ENCODE measurements at places on chromosomes 7 and 10.

GRCh38 chr10:80964955-80965614 lies 427.4 kb downstream of the SH2D4B start:
- no peak for DNase-seq

- DNase-seq: no peak
Observed at GRCh38 chr7:42932811-42933591, 825 bp downstream of the MRPL32 start.

DNA sequence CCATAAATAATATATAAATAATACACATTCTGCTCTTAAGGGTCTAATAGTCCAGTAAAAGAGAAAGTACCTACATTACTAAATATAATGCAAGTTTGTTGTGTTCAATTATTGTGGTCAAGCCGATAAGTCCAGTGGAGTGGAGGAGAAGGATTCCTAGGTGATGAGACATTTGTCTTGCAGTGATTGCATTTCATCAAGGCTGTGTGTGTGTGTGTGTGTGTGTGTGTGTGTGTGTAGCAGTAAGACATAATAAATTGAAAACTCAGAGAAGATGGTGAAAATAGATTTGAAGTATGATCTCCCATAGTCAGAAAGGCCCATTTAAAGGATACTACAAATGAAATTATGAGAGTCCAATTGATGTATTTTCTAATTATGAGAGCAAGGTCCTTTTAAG lies 192.5 kb upstream of the SEMA3C start:
- no peak for DNase-seq

- DNase-seq: peak; percentile 78
Observed at GRCh38 chr7:22782616-22783232, 39.9 kb downstream of the TOMM7 start.

GRCh38 chr10:105068497-105068896 lies 427.4 kb downstream of the SORCS3 start:
- no peak for DNase-seq

GRCh38 chr7:129824291-129825208 lies 128.2 kb downstream of the UBE2H start:
- DNase-seq: peak; percentile 45

DNA sequence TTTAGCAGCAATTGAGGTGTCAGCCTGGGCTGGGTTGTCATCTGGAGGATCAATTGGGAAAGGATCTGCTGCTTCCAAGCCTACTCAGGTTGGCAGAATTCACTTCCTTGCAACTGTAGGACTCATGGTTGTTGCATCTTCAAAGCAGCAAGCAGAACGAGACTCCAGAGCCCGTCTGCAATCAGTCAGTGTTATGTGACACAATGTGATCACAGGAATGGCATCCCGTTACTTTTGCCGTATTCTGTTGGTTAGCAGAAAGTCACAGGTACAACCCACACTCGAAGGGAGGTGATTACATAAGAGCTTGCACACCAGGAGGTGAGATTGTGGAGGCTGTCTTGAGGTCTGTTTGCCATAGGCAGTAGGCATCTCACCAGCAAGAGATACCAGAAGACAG lies 15.4 kb upstream of the LYZL1 start:
- no peak for DNase-seq

GRCh38 chr7:132836746-132837145 lies 245.1 kb downstream of the CHCHD3 start:
- DNase-seq: no peak

GRCh38 chr10:44067432-44067831 lies 317.5 kb downstream of the CXCL12 start:
- no peak for DNase-seq

DNA sequence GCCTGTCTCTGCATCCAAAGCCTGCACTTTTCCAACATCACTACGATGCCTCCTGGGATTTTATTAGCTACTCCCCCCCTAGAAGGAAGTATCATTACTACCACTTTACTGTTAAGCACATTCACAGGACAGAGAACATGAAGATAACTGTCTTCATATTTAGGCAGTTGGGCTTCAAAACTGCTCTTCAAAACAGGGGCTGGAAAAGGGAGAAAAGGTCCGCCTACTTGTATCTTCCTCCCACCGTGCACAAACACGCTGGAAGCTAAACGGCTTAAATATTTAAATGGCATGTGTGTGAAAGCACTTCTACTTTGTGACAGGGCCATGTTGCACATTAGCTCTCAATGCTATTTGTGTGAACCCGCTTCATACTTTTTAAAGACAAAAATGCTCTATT lies 999 bp downstream of the ITIH5 start:
- DNase-seq: no peak

DNA sequence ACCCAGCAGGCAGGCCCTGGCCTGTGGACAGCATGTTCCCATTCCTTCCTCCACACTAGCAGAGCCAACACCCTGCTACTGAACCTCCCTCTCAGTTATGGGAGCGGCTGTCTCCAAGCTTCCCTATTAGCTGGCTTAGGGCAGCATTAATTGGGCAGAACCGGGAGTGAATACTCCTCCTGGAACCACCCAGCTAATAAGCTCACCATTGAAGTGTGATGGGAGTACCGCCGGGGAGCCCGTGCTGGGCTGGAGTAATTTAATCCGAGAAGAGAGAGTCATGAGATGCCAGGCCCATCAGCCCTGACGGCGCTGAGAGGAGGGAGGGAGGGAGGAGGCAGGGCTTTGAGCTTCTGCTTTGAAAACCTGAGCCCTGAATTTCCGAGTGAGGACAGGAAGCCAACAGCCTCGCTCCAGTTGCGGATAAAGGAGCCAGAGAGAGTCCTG lies 31.8 kb upstream of the ELFN1 start:
- DNase-seq: no peak

DNA sequence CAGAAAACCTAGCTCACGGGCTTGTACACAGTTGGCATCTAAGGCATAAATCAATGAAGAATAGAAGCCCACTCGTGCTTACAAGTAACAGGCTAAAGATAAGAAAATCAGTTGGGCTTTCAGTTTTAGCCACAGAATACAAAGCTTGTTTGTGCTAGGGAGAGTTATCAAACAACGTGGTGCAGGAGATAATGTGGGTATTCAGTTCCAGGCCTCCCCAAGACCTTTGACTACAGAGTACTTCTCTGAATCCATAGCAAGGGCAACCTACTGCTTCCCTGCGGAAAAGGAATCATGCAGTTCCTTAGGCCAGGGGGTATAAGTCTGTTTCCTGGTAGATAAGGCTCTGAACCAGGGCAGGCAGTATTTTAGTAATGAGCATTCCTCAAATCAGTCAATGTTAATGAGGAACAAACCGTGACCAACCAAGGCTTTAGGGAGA lies 219.5 kb upstream of the CSTF2T start:
- no peak for DNase-seq

DNA sequence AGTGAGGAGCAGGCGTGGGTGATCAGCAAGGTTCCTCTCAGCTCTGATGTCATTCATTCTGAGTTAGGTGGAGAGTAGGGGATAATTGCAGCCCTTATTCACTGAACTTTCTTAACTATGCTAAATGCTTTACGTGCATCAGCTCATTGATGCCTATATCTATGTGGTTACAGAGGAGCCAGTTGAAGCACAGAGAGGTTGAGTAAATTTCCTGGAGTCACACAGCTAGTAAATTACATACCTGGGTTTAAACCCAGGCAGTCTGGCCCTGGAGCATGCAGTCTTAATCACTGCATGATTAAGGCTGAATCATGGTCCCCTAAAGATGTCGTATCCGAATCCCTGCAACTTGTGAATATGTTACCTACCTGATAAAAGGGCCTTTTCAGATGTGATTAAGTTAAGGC lies 99.6 kb downstream of the GRK5 start:
- DNase-seq: no peak

DNA sequence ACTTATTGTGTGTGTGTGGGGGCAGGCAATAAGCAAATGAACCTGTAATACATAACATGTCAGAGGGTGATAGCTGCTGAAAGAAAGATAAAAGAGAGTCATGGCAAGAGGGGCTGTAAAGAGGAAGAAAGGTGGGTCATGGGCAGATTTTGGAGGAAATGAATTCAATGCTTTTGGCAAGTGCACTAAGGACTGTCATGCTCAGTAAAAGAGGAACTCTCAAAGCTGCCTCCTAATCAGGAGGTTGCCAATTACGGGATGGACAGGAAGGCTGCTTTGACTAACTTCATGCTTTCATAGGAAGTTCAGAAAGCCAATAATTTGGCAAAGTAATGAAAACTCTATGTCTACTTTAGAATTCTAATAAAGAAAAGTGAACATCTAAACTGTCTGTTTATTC lies 401.2 kb downstream of the SH2D4B start:
- DNase-seq: no peak

- no peak for DNase-seq
Observed at GRCh38 chr10:62512732-62513475, 138.7 kb downstream of the ZNF365 start.

All from stimulated activated CD4-positive, alpha-beta T cell treated with anti-CD3 and anti-CD28 coated beads, TNF-alpha, amount 100 ng/mL, for 24 hours (primary cell).